ENCODE measurements at places on chromosomes 13 and 19. TPM values are rescaled to one million over a fixed set of nuclear protein-coding genes. Genes with fewer than 3 reads are reported as not detected.

SPACA4 gene
- total RNA-seq, result not detected

CACNG6 gene
- total RNA-seq, result not detected

- no peak for DNase-seq
- no peak overlapping the region for H3K4me3 ChIP-seq
- H3K27ac ChIP-seq, result no peak overlapping the region
- peaks cover 24% of the 10 kb centered on the region for H3K4me1 ChIP-seq
- H3K36me3 ChIP-seq, result no peaks in the 10 kb centered on the region
- peaks cover 6% of the 10 kb centered on the region for H3K27me3 ChIP-seq
These were observed 71.8 kb downstream of the TRPM4 start for GRCh38 chr19:49229416-49229815.

CEACAM5 gene
- total RNA-seq, result not detected

GRCh38 chr19:5805462-5806132 lies 730 bp downstream of the NRTN start:
- DNase-seq, result peak; percentile 54
- no peaks in the 10 kb centered on the region for H3K36me3 ChIP-seq
- no peak overlapping the region for H3K27ac ChIP-seq
- H3K4me3 ChIP-seq, result peak overlapping the region; percentile 71
- H3K27me3 ChIP-seq, result peaks cover 11% of the 10 kb centered on the region

- H3K27ac ChIP-seq, result peak overlapping the region; percentile 19
- H3K36me3 ChIP-seq, result peaks cover 4% of the 10 kb centered on the region
- H3K4me1 ChIP-seq, result peaks cover 31% of the 10 kb centered on the region
- no peaks in the 10 kb centered on the region for H3K27me3 ChIP-seq
- H3K4me3 ChIP-seq, result no peak overlapping the region
These were observed 27.6 kb downstream of the SLAIN1 start for GRCh38 chr13:77725071-77725470.

DNA sequence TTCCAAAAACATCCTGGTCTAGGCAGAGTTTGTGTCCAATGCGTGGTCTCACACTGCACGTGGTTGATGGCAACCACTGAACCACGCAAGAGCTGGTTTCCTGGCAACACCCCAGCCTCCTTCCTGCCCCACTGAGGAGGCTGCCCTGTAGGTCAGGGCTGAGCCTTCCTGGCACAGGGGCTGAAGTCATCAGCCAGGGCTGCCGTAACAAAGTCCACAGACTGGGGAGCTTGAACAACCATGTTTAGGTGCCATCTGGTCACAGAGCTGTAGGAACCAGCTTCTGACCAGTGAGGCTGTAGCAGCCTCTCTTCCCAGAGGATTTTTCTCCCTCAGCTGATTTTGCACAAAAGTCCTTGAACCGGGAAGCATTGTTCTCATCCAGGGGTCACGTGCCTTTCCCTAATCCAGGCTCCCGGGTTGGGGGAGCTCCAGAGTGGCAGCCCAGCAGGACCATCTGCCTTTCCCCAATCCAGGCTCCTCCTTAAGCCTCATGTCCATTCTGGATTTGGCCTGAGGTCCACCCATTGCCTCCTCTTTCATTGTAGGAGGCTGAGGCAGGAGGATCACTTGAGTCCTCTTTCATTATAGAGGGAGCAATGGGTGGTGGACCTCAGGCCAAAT lies 53.9 kb downstream of the CHST8 start:
- DNase-seq, result no peak
- H3K27ac ChIP-seq, result no peak overlapping the region
- H3K27me3 ChIP-seq, result peaks cover 36% of the 10 kb centered on the region
- H3K4me1 ChIP-seq, result no peaks in the 10 kb centered on the region

DNA sequence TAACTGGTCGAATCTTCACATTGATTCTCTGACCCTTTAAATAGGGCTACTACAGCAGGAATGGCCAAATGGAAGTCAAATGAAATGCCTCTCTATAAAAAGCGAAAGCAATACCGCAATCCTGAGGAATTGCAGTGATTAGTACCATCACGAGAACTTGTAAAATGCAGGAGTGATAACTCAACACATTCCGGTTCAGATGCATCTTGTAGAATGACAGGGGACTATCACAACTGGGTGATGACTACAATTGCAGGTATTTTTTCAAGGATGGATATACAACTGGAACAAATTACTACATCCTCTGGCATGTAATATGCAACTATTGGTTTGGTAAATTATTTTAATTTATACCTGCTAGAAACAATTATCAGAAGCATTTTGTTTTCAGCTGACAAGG lies 140.4 kb downstream of the PCDH20 start:
- no peaks in the 10 kb centered on the region for H3K27me3 ChIP-seq
- H3K4me3 ChIP-seq, result no peak overlapping the region
- no peaks in the 10 kb centered on the region for H3K36me3 ChIP-seq
- no peak overlapping the region for H3K27ac ChIP-seq
- H3K4me1 ChIP-seq, result no peaks in the 10 kb centered on the region

DNA sequence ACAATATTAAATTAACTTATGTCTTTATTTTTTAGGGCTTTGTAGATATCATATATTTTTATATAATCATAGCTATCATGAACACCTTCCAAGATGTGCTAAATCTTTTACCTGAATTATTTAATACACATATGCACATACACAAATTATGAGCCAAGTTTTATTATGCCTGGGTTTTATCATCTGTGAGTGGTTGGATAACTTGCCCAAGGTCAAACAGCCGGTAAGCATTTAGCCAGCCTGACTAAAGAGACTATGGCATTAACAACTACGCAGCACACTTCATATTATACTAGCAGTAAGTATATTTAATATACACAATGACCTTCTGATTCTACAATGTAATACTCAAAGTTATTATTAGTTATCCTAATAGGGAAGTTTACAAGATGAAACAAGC lies 132.7 kb downstream of the FREM2 start:
- H3K4me1 ChIP-seq, result no peaks in the 10 kb centered on the region
- no peaks in the 10 kb centered on the region for H3K27me3 ChIP-seq
- no peaks in the 10 kb centered on the region for H3K36me3 ChIP-seq
- no peak overlapping the region for H3K27ac ChIP-seq

GRCh38 chr13:85170372-85170771 lies 628.8 kb downstream of the SLITRK6 start:
- H3K36me3 ChIP-seq, result no peaks in the 10 kb centered on the region
- DNase-seq, result no peak
- H3K27me3 ChIP-seq, result no peaks in the 10 kb centered on the region

GRCh38 chr13:40996426-40997092 lies 22.6 kb downstream of the ELF1 start:
- H3K27me3 ChIP-seq, result no peaks in the 10 kb centered on the region
- H3K4me1 ChIP-seq, result peaks cover 51% of the 10 kb centered on the region
- DNase-seq, result no peak
- peak overlapping the region; percentile 93 for H3K27ac ChIP-seq

DNA sequence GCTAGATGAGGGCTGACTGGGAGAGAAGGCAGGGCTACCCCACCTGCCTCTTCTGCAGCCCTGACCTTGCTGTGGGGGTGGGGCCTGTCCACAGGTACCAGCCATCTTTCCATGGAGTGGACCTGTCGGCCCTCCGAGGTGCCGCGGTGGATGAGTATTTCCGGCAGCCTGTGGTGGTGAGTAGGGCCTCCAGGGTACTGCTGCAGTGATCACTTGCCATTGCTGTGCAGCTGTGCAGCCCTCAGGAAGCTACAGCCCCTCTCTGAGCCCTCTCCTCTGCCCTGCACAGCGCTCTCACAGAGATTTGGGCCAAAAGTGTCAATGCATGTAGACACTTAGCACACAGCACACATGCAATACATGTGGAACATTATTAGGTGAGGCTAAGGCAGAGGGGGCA lies 11.8 kb downstream of the YIPF2 start:
- no peaks in the 10 kb centered on the region for H3K27me3 ChIP-seq
- H3K36me3 ChIP-seq, result no peaks in the 10 kb centered on the region
- no peaks in the 10 kb centered on the region for H3K4me1 ChIP-seq

DNA sequence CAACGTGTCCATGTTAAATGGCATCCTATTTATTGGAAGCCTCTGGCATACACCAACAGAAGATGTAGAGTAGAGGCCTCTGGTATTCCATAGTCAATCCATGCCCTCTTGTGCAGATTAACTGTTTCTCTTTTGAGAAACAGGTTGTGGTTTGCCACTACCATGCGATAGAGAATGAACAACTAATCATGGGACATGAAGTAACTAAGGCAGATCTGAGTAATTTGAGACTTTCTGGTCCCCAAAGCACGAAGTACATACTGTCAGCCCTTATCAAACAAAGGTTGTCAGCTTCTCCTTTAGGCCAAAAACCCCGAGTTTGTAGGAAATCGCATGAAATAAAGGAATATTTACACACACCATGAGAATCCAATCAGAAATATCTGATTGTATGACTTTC lies 3.6 kb downstream of the ZNF121 start:
- peaks cover 10% of the 10 kb centered on the region for H3K4me1 ChIP-seq
- peaks cover 10% of the 10 kb centered on the region for H3K36me3 ChIP-seq
- peak overlapping the region; percentile 66 for H3K27ac ChIP-seq
- DNase-seq, result no peak
- no peak overlapping the region for H3K4me3 ChIP-seq
- no peaks in the 10 kb centered on the region for H3K27me3 ChIP-seq

- H3K4me1 ChIP-seq, result peaks cover 4% of the 10 kb centered on the region
- H3K27me3 ChIP-seq, result peaks cover 5% of the 10 kb centered on the region
- no peak for DNase-seq
- H3K4me3 ChIP-seq, result no peak overlapping the region
- no peak overlapping the region for H3K27ac ChIP-seq
These were observed 29.7 kb upstream of the ALOX5AP start for GRCh38 chr13:30705680-30706079.

CD70 gene
- 3.0 TPM for total RNA-seq

UPF1 gene
- total RNA-seq, result 143 TPM

ZMYM5 gene
- total RNA-seq, result 26.3 TPM

DNA sequence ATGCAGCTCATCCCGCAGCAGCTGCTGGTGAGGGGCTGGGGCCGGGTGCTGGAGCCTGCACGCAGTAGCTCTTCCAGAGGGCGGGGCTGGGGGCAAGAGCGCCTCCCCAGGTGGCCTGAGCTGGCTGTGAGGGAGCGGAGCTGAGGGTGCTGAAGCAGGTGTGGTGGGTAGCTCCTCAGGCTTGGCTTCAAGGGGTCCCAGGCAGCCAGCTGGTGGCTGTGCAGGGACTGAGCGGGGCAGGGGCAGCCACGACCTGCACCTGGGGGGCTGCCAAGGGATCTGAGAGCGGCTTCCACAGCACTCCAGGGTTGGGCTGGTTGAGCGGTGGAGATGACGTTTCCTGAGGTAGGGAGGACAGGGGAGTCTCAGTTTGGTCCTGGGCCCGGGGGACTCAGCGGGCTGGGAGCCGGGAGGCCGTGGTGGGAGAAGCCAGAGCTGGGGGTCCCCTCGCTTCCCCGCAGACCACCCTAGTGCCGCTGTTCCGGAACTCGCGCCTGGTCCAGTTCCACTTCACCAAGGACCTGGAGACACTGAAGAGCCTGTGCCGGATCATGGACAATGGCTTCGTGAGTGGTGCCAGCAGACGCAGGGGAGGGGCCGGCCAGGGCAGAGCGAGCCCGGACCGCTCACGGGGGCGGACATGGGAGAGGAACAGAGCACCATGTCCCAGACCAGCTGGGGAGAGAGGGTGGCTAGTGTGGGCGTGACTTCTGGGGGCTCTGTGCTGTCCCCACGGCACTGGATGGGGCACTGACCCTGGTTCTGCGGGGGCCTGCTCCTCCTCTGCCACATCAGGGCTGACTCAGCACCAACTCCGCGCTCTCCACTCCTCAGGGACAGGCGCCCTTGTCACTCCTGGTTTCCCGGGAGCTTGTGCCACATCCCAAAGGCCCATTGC lies 7.4 kb downstream of the PTOV1 start:
- H3K27ac ChIP-seq, result no peak overlapping the region
- H3K36me3 ChIP-seq, result peaks cover 2% of the 10 kb centered on the region
- DNase-seq, result no peak
- H3K4me1 ChIP-seq, result peaks cover 10% of the 10 kb centered on the region
- no peaks in the 10 kb centered on the region for H3K27me3 ChIP-seq

- DNase-seq, result no peak
- H3K36me3 ChIP-seq, result peaks cover 10% of the 10 kb centered on the region
These were observed 63.6 kb downstream of the RASA3 start for GRCh38 chr13:114068656-114069318.

- no peaks in the 10 kb centered on the region for H3K36me3 ChIP-seq
- DNase-seq, result no peak
- no peaks in the 10 kb centered on the region for H3K4me1 ChIP-seq
- H3K27me3 ChIP-seq, result no peaks in the 10 kb centered on the region
These were observed 166.1 kb downstream of the LIG4 start for GRCh38 chr13:108049211-108049610.

GRCh38 chr13:43872181-43872580 lies 7.4 kb downstream of the CCDC122 start:
- no peak for DNase-seq
- no peak overlapping the region for H3K27ac ChIP-seq
- H3K36me3 ChIP-seq, result peaks cover 6% of the 10 kb centered on the region
- H3K27me3 ChIP-seq, result no peaks in the 10 kb centered on the region

DNA sequence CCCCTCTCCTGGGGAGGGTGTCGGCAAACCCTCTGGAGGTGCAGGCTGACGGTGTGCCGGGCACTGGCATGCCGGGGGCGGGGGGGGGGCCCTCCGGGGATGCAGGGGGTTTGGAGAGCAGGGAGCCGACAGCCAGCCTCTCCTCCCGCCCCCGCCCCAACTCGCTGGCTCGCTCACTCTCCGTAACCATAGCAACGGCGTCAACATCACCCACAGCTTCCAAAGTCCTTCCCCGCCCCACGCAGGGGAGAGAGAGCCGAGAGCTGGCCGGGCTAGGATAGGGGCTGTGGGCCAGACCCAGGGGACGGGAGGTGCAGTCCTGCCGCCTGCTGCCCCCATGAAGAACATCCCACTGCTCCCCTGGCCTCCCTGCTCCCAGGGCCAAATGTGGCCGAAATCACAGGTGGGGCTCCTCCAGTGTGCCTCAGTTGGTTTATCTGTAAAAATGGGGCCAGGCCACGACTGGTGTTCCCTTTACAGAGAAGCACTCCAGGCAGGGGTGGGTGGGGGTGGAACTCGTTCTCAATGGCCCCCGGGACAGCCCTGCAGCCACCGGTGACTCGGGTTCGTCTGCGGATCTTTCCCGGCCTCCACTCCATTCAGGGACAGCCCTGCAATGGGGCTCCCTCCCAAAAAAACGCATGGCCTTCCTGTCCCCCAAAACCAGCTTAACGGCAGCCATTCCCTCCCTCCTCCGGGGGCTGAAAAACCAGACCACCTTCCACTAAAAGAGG lies 3.2 kb downstream of the KLF16 start:
- peak; percentile 62 for DNase-seq
- peak overlapping the region; percentile 96 for H3K27ac ChIP-seq
- H3K27me3 ChIP-seq, result no peaks in the 10 kb centered on the region
- peaks cover 33% of the 10 kb centered on the region for H3K4me1 ChIP-seq
- H3K4me3 ChIP-seq, result peak overlapping the region; percentile 98

Measured in T-helper 17 cell (primary cell).